ENCODE measurements at places on chromosomes 4 and X. TPM values are rescaled to one million over a fixed set of nuclear protein-coding genes. Genes with fewer than 3 reads are reported as not detected.

DNA sequence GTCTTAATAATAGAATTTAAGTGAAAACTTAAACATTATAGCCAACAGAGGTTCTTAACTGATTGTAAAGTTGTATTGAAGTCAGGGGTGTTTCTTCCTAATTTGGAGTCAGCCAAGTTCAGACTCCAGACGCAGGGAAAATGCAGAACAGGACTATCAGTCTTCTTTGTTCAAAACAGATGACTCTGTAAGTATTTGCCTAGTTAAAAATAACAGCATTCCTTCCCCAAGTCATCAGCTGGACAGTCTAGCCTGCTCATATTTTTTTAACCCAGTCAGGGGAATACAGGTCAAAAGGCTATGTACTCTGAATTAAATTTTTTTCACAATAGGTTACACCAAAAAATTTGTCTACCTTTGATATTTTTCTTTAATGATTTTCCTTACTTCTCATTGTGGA lies 73.8 kb upstream of the DCLK2 start:
- DNase-seq: no peak

DNA sequence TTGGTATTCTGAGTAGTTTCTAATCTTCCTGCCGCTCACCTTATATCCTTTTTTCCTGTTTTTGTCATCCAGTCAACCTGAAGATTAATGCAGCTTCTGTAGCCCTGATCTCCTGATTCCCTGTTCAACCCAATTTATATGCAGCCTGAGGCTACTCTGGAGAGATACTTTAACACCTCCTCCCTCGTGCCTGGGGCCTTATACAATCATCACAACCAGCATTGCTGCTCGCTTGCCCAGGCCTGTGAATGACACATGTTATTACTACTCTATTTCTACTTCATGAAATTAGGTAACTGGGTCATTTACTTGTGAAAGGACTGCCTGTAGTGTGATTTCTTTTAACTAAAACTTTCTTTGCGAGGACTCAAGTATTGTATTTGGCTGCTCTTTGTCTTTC lies 33.7 kb upstream of the WDR17 start:
- DNase-seq: no peak

DNA sequence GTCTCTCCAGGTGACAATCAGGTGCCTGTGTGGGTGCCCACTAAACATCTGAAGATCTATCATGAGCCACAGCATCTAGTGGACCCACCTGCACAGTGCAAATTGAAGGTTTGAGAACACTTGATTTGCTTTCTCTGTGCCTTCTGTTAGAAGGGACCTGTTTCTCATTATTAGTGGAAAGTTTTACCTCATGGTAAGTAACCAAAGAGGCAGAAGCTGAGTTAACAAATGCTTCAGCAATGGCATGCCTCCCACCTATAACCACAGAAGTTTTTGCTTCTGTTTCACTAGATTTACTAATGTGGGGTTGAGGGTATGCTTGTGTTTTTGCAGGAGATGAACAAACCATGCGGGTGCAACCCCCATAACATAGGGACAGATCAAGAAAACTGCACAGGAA lies 297.4 kb upstream of the DKK2 start:
- DNase-seq: no peak

- no peak for DNase-seq
These were observed 1017.2 kb downstream of the SH3BGRL start for GRCh38 chrX:82219129-82219528.

GRCh38 chrX:103201041-103201440 lies 13.9 kb upstream of the BEX4 start:
- DNase-seq: no peak

DNA sequence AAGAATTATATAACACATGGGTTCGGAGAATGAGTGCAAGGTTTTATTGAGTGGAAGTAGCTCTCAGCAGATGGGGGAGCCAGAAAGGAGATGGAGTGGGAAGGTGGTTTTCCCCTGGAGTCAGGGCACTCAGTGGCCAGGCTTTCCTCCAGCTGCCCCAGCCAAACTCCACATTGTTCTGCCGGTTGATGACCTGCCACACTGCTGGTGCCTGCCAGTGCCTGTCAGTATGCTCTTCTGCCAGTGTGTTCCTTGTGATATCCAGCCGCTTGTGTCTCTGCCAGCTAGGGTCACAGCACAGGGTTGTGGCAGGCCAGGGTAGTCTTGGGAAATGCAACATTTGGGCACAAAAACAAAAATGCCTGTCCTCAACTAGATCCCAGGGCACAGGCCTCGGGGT lies 604.8 kb upstream of the TECRL start:
- DNase-seq: no peak

DNA sequence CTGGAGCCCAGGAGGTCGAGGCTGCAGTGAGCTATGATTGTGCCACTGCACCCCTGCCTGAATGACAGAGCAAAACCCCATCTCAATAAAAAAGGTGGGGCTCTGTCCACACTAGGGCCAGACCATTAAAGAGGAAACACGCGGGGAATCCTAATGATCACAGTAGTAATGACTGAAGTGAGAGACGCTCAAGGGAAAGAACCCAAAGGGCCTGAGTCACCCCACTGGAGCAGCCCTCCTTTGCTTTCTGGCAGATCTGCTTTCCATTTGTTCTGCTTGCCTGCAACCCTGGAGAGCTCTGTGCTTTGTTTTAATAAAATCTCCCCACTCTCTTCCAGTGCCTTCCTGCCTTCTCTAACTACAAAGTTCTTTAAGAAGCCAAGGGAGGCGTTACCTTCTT lies 5.0 kb downstream of the TFDP3 start:
- DNase-seq: no peak

DNA sequence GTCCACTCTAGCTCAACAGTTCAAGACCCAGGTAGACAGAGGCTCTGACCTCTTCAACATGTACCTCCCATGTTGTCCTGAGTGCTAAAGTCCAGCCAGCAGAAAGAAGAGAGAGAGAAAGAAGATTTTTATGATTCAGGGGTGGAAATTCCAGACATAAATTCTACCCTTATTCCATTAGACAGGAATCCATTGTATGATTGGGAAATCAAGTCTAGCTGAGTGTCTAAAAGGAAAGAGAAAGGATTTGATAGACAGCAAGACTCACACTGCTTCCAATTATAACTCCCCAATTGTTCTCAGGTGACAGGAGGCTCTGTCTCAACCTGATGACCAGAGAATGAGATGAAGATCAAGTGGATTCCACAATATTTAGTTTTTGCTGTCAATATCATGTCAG lies 27.9 kb upstream of the PGM2 start:
- no peak for DNase-seq

Gene DMP1
- total RNA-seq: not detected

- DNase-seq: no peak
These were observed 58.1 kb upstream of the ENPP6 start for GRCh38 chr4:184275766-184276165.

DNA sequence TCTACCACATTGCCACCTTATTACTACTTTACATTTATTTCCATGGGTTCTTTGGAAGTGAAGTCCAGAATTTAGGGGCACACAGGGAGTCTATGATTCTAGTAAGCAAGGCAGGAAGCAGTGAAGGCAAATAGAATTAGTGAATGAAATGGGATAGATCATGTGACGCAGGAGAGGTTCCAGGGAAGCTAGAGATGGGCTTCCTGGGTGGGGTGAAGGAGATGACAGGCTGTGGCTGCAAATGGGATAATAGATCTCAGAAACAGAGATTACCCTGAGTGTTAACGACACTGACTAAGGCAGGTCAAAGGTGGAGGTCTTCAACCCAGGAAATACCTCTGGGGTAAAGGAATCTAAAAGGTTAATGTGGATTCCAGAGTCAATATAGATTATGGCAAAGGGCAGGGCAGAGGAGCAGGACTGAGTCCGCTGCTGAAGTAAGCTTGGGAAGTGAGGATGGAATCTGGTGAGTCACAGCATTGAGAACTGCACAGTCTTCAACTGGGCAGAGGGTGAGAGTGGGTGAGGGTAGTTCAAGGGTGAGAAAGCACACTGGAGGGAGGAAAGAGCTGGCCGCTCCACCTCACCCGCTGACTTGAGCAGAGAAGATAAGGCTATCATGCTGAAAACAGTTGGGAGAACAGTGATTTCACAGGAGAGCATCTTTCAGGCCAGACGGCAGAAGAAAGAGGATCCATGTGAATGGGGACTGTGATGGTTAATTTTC lies 70.8 kb downstream of the ANXA3 start:
- DNase-seq: no peak

- no peak for DNase-seq
These were observed 17.0 kb upstream of the CHRNA9 start for GRCh38 chr4:40317916-40318658.

DNA sequence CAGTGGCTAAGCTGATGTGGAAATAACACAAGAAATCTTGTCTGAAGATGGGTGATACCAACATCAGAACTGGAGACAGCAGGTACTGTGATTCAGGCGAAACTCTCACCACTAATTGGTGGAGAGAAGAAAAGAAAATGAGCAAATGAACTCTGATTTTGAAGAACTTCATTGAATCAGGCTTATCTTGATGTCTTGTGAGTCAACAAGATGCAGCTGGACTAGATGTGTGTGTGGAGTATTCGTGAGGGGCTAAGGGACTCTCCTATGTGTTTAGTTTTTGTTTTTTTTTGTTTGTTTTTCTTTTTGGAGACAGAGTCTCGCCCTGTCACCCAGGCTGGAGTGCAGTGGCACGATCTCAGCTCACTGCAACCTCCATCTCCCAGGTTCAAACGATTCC lies 131.6 kb downstream of the DHRSX start:
- no peak for DNase-seq

Gene TMSB15C
- 7.6 TPM for total RNA-seq

Gene NDP
- 0.36 TPM for total RNA-seq

DNA sequence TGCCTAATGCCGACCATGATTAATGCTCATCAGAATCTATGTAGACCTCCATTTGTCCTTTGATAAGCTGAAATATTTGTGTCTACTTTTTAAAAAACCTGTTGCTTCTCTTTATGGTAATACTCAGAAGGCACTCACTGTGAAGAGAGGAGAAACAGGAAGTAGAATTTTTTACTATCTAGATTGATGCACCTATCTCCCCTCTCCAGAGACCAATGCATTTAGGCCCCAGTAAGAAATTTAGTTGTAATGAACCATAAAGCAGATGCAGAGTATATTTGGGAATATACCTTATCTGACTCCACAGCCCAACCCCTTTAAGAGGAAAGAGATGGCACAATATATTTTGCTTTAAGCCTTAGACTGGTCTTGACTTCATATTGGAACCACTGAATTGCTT lies 11.1 kb downstream of the TBL1X start:
- DNase-seq: no peak

- no peak for DNase-seq
These were observed 1212.5 kb upstream of the PRKX start for GRCh38 chrX:4925911-4926310.

DNA sequence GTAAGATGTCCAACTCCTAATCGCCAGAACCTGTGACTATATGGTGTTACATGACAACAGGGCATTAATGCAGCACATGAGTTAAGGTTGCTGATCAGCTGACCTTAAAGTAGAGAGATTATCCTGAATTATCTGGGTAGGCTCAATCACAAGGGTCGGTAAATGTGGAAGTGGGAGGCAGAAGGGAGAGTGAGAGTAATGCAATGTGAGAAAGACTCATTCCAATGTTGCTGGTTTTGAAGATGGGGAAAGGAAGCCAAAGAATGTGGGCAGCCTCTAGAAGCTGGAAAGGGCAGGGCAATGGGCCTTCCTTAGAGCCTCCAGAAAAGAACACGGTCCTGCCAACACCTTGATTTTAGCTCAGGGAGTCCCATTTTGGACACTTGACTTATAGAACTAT lies 67.4 kb downstream of the STX18 start:
- DNase-seq: no peak

GRCh38 chrX:96436105-96436504 lies 248.5 kb upstream of the DIAPH2 start:
- DNase-seq: no peak

- no peak for DNase-seq
These were observed 236.1 kb downstream of the OPHN1 start for GRCh38 chrX:68196939-68197791.

Gene FRG2
- not detected for total RNA-seq

DNA sequence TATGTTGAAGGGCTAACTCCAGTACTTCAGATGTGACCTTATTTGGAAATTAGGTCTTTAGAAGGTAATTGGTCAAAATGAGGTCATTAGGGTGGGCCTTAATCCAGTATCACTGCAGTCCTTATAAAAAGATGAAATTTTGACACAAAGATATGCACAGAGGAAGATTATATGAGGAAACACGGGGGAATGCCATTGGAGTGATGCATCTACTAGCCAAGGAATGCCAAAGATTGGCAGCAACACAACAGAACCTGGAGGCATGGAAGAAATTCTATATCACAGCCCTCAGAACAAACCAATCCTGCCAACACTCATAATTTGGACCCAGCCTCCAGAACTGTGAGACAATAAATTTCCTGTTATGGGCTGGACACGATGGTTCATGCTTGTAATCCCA lies 17.6 kb downstream of the TRIM61 start:
- no peak for DNase-seq

GRCh38 chrX:107716118-107716684 lies 59.4 kb downstream of the TSC22D3 start:
- no peak for DNase-seq

DNA sequence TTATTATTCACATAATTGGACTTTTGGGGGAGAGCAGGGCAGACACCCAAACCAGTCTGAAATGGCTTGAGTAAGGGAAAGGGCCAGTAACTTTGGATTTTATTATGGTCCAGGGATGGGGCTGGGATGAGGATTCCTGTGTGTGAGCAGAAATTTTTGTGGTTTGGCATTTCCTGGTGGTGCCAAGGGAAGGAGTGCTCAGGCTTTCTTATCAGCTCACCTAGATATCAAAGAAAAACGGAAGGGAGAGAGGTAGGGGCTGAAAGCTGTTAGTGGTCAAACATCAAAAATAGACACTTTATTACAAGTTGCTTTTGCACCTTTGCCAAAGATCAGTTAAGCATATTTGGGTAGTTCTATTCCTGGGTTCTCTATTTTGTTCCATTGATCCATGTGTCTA lies 128.5 kb upstream of the DIPK2B start:
- no peak for DNase-seq

DNA sequence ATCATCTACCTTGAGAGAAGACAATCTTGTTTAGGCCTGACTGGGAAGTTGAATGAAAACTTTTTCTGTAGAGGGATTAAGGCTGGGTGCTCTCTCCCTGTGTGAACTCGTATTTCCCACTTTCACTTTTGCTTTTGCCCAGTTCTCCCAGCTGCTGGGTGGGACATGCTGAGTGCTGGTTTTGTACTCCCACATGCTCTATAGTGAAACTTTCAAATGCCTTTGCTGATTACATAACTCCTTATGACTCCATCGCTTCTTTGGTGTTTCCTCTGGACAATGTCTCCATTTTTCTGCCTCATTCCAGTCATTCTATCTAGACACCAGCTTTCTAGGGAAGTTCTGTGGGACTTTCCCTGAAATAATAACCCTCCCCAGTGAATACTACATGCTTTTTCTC lies 100.5 kb downstream of the CLNK start:
- no peak for DNase-seq

DNA sequence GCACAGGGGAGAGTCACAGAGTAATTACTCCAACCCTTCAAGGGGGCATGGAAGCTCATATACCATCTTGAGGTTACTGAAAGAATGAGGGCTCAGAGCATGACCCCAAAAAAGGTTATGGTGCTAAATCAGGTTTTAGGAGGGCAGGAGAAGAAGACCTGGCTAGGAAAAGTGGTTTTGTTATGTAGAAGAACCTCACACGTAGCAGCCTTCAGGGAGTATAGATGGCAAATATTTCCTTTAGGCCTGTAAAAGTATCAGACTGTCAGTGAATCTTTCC lies 102.0 kb upstream of the PDE5A start:
- DNase-seq: no peak
